ENCODE measurements at places on chromosomes 7 and 10.
A peak's percentile ranks its signal among the peaks of the same experiment; 100 is the strongest.

DNA sequence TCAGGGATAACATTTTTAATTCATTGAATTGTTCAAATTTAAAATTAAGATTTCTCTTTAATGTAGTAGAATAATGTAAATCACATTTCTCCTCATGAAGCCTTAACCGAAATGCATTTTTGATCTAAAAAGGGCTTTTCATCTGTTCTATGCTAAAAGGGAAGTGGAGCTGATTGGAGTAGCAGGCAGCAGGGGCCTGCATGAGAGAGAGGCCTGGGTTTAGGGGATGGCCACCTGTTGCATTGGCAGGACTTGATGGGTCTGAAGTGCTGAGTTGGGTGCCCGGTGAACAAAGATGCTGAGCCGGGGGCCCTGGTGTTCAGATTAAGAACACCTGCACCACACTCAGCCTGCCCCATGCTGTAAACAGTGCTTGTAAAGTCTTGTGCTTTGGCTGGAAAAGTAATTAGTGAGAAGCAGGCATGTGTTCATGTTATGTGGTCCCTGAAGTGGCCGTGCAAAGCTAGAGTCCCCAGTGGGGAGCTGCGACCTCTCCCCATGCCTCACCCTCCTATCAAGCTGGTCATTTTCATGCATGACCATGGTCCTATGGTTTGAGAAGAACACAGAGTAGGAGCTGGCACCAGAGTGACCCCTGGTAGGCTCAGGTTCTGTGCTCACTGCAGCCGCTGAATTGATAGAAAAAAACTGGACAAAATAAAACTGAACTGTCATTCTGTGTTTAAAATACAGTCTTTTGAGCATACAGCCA, 124.3 kb downstream of the ADCY1 start:
- DNase-seq, result no peak

DNA sequence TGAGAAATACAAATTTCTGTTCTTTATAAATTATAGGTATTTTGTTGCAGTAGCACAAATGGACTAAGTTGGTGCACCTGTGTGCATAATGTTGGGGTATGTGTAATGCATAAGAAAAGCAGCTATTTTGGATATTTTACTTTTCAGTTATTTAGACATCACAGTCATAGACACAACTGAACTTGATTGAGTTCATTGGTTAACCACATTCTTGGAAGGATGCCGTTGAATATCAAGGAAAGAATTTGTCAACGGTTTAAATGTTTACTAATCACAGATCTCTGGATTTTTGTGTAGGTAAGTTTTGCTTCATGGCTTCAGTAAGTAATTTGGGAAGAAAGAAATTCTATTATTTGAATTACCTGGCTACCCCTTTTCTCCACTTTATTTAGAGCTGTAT, 4.1 kb downstream of the OTUD1 start:
- no peak for DNase-seq

DNA sequence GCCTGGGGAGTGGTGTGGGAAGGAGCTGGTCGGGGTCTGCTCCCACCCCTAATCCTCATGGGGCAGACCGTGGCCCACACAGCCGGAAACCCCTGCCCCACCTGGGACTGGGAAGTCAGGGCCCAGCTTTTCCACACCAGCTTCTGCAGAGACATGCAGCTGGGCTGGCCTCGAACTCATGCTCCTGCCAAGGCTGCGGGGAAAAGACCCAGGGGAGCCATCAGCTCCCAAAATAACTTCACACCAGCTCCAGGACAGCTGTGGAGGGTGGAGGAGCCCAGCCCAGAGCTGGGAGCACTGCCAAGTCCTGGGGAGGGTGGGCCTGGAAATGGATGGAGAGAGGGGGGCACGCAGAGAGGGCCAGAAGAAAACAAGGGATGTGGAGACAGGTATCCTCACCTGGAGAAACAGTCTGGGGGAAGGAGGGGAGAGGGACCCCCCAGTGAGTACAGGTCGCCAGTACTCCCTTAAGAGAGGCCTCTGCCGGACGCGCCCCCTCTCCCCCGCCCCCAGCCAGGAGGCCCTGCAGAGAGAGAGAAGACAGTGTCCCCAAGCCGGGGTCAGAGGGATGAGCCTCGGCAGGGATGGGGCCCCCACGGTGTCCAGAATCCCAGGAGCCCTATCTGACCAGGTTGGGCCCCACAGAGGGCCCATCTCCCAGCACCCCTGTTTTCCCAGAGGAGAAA, 11.5 kb upstream of the GRIFIN start:
- no peak for DNase-seq

GRCh38 chr10:75736889-75737579, 305.6 kb downstream of the LRMDA start:
- no peak for DNase-seq

GRCh38 chr10:90604636-90605035, 253.2 kb downstream of the HTR7 start:
- no peak for DNase-seq

DNA sequence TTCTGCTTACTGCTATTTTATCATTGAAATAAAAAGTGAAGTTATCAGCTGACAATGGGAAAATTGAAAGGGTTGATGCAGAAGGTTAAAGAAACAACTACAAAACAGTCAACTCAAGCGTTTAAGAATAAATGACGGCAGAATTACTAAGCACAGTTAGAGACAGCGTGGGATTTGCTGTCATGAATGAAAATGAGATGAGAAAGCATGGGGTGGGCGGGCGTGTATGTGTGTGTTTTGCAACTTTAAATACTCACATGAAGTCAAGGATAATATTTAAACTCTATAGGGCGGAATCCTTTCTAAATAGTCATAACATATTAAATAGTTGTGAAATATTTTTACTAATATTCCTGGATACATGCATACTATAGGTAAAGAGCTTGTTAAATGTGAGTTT, 450.8 kb downstream of the ETV1 start:
- no peak for DNase-seq

- no peak for DNase-seq
These were observed 560.3 kb upstream of the POM121L12 start for GRCh38 chr7:52475001-52475582.

- DNase-seq, result no peak
These were observed 13.0 kb downstream of the FAM20C start for GRCh38 chr7:205115-206010.

DNA sequence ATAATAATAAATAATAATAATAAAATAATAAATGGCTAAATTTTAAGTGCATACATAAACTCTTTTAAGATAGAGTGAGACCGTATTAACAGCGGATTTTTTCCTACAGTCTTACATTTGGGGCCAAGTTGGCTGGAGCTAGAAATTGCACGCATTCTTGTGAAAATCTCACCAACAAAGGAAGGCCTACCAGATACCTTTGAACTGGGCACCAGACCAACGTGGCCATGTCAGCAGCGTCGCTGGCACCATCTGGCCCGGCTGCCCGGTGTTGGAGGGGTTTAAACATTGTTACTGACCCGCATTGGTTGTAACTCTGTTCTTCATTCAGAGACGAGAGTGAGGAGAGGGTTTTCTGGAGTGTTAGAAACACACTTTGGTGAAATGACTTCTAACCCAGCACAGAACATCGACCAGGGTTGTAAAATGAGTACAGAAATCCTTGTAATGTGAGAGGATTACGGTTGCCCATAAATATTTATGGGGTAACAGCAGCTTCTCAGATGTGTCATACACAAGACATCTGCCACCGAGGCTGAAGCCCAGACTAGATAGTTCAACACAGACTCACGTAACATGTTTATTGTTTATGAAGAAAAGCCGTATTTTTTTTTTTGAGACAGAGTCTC, 34.6 kb upstream of the UNCX start:
- no peak for DNase-seq

GRCh38 chr7:15334536-15335263, 227.1 kb downstream of the AGMO start:
- no peak for DNase-seq

GRCh38 chr10:103145046-103145445, 48.0 kb downstream of the NT5C2 start:
- no peak for DNase-seq

GRCh38 chr10:17649836-17650235, 5.9 kb downstream of the STAM start:
- DNase-seq, result no peak

DNA sequence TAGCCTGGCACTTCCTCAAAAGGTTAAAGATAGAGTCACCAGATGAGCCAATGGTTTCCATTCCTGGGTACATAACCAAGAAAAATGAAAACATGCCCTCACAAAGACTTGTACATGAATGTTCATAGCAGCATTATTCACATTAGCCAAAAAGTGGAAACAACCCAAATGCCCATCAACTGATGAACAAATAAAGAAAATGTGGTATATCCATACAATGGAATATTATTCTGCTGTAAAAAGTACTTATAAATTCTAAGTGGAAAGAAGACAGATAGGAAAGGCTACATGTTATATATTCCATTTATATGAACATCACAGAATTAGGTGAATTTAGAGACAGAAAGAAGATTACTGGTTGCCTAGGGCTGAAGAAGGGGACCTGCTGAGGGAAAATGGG, 10.7 kb upstream of the SLC16A9 start:
- no peak for DNase-seq

DNA sequence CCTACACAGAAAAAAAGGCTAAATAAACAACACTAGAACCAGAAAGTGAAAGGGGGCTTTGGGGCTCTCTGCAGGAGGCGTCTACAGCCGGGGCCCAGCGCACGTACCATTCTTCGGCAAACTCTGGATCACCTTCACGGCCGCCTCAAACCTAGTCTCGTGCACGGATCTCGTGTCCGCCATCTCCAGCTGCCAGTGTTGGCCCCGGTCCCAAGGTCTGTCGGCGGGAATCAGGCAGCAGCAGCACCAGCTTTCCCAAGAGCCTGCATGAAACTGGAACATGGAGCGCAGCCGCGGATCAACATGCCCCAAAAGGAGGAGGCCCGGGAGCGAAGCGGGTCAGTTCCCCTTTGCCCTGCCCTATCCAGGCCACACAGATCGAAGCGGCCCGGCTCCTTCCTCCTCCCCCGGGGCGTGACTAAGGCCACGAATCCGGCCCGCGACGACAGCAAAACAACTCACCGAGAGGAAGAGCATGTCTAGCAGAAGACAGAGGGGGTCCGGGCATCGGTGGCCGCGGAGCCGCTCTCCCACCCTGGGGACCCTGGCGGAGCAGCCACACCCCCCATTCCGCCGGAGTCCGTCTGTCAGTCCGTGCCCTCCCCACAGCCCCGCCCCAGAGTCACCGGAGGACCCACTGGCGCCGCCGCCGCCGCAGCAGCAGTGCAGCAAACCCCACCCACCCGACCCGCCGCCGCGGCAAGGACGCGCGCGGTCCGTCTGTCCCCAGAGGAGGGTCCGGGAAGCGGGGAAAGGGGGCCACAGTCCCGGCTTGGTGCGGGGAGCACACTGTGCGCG, at the start of gene ACBD5:
Gene ACBD5 (minus strand): TSS at position 586 of the 798 bp plus-strand sequence. CDS start 109 bp downstream, at position 477.
- peak; percentile 71 for DNase-seq

DNA sequence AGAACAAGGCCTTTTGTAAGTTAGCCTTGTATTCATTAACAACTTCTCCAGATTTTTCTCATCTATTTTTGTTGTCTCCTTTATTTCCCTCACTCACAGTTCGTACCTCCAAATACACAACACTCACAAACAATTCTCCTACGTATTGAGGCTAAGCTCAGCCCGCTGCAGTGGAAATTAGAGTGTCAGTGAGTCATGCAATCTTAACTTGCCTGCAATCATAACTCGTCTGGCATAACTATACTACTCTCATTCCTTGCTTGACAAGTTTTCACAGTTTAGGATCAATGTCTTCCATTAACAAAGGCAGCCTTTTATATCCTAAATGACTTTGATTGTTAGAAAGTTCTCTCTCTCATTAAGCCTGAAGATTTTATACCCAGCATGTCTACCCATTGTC, 23.8 kb downstream of the TMEM196 start:
- no peak for DNase-seq

DNA sequence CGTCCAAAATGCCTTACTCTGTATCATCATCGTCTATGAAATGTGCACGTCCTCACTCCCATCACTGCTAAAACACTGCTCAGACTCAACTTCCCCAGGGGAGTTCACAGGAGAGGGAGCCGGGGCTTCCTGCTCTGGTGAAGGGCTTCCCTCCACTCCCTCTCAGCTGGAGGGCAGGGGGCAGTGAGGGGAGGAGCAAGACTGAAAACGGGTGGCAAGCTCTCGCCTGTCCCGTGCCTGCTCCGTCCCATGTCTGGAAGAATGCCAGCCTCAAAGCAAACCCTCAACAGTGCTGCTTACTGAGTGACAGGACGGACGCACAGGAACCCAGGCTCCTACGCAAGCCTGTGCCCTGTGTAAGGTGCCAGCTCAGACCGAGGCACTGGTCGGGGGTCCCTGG, 25.1 kb downstream of the PRKAG2 start:
- no peak for DNase-seq

DNA sequence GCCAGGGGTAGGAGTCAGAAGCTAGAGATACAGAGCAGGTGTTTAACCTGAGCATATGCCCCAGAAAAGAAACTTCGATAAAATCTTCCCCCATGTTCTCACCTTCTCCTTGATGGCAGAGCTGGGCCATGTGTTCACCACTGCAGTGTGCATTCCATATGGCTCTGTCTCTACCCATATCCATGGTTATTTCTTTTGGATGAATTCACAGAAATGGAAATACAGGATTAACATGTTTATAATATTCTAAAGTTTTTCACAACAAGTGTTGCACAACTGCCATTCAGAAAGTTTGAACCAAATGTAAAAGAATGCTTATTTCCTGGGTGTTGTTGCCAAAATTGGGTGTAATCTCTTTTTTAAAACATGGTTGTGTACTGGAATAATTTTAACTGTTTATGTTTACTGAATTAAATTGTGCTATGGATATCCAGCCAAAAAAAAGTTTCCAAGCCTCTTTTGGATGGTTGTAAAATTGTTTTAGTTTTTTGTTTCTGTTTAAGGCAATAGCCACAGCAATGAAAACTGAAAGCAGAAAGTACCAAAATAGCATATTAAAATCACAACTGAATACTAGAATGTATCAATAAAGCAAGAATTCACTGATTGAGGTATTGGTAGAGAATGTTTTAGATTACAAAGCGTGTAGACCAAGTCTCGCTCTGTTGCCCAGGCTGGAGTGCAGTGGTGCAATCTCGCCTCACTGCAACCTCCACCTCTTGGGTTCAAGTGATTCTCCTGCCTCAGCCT, 19.9 kb upstream of the CCNY start:
- no peak for DNase-seq

GRCh38 chr10:72690071-72690755, 1.7 kb upstream of the MCU start:
- DNase-seq, result no peak

DNA sequence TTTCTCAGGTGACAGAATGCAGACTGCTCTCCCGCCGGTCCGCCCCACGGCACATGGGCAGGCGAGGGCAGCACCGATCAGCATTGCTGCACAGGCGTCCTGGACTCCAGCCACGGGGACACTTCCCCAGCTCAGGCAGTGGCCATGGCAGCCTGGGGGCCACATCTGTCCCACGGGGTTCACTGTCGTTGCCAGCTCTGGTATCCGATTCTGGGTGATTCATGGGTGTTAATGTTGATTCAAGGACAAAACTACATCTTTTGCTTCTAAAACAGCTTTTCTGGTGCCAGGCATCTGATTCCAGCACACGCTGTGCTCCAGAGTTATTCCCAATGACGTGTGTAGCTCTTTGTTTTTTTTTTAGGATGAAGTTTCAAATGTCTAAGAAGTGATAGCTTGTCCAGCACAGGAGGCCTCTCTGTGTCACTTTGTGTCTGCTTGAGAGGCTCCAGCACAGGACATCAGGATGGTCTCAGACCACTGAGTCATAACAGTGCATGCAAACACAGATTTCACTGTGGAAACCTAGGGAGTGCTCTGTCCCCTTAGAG, 218.0 kb downstream of the WDR37 start:
- no peak for DNase-seq

- no peak for DNase-seq
These were observed 761.9 kb downstream of the TYW1 start for GRCh38 chr7:67758551-67758950.

- no peak for DNase-seq
These were observed 2.4 kb upstream of the EVX1 start for GRCh38 chr7:27240015-27240731.

GRCh38 chr10:60781661-60782060, 3.4 kb downstream of the CDK1 start:
- DNase-seq, result no peak

All from esophagus squamous epithelium (tissue), 5 donors.